Hippocampal formation (tissue), 2 donors: ENCODE measurements at places on chromosomes 2 and 18.

DNA sequence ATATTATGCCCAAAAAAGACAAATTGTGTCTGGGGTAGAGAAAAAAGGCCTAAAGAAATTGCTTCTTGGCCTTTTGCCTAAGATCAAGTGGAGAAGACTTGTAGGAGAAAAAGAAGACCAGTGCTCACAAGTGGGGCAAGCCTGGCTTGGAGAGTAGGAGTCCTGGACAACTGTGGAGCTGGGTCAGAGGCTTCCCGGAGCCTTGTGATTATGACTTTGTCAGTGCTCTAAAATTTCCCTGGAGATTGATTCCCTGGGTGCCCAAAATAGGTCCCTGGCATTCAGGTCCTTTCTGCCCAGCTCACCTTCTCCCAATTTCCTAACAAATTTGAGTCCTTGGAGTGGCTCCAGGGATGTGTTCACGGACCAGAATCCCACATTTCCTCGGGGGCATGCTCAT is 787 bp upstream of the TRIM54 start:
- no peak for DNase-seq

DNA sequence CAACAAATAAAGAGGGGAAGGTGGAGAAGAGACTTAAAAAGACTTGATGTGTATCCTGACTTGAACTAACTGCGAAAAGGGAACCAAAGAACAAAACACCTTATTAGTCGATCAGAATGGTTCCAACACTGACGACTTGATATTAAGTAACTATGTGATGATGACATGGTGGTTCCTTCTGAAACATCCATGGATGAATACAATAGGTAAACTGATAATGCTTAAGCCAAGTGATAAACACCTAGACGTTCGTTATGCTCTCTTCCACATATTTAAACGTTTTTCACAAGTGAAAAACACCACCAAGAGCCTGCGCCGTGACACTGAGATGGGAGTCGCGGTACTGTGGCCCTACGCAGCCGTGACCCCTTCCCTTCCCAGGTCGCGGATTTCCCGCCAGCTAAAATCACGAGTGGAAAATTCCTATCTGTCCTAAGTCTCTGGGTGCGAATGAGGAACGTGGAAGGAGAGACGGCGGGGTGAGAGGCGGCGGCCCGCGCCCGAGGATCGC is 797 bp downstream of the TTC32 start:
- DNase-seq = no peak

DNA sequence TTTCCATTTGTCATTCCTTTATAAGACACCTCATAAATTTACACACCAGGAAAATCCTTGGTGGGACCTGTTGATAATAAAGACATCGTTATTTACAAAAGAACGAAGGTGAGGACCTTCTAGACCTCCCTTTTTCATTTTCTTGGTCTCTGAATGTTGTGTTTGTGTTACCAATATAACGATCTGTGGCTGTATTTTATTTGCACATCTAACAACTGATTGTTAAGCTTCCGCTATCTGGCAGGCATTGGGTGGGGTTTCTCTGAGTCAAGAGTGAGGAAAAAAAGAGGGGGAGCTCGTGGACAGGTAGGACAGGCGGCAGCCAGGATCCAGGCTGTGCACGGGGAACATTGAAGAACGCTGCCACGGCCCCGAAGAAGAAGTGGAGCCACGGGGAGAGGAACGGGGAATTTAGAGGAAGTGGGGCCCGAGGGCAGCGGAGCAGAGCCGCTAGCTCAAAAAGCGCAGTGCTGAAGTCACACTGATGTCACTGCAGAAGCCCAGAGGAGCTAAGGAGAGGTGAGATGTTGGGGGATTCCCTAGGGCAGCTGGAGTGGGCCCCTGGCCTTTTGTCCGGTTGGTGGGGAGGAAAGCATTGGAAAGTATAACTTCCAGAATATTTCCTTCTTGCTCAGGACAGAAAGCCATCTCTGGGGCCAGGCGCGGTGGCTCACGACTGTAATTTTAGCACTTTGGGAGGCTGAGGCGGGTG is 20.9 kb upstream of the DNMT3A start:
- no peak for DNase-seq

- DNase-seq = no peak
Measured at GRCh38 chr18:58541146-58541788, 87.6 kb downstream of the ALPK2 start.

- no peak for DNase-seq
Measured at GRCh38 chr18:48803518-48803917, 147.2 kb downstream of the SMAD7 start.

DNA sequence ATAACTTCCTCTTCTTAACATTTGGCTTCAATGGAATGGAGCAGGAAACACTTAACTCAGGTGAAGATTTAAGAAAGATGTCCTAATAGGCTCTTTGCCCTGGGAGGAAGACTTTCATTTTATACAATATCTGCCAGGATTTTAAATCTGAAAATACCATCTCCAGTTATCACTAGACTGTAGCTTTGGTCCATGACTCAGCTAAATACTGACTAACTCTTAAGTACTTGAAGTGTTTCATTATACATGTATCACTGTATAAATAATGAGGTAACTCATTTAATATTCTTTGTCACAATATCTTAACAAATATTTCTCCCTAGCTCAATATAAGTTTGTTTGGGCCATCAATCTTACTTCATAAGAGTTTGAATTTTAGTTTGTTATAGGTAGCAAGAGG is 34.7 kb downstream of the RBKS start:
- DNase-seq = no peak

- no peak for DNase-seq
Measured at GRCh38 chr2:109129356-109129920, 433 bp downstream of the SH3RF3 start.

GRCh38 chr2:109607766-109608165 is 6.0 kb downstream of the SEPTIN10 start:
- no peak for DNase-seq

GRCh38 chr2:46770622-46771021 is 145.0 kb downstream of the MCFD2 start:
- no peak for DNase-seq

- DNase-seq = no peak
Measured at GRCh38 chr18:9982711-9983110, 68.9 kb downstream of the VAPA start.

DNA sequence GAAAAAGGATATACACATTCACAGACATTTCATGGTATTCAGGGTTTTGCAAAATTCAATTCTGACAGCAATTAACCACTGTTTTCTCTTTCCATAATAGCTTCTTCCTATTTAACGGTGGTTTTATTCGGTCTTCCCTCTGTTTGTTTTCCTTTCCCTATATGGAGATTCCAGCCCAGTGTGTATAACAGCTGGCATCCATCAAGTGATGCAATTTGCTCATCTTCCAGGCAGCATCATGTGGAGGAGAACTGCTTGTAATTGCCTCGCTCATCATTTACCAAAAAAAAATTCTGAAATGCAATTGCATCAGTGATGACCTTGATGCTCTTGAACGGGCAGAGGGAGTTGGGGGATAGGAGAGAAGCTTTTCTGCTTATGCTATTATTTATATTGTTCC is 165.9 kb upstream of the PGAP1 start:
- DNase-seq = no peak

GRCh38 chr2:216698293-216698692 is 2.9 kb upstream of the IGFBP5 start:
- DNase-seq = no peak

DNA sequence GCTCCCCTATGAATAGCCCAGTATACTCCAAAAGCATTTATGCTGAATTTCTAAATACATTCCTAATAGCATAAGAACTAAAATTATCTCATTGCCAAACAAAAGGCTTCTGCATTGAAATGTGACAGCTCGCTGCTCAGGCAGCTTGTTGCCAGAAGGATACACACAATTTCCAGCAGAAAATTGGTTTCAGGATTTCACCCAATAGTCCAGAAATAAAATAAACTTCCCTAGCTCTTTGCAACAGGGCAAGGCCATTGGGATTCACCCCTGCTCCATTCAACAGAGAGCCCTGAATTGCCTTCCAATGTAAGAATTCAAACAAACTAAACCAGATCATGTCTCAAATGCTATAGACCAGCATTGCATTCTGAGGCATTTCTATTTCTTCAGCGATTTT is 70.7 kb downstream of the RBM43 start:
- no peak for DNase-seq

- DNase-seq = no peak
Measured at GRCh38 chr2:96520231-96520630, 15.1 kb upstream of the NEURL3 start.

DNA sequence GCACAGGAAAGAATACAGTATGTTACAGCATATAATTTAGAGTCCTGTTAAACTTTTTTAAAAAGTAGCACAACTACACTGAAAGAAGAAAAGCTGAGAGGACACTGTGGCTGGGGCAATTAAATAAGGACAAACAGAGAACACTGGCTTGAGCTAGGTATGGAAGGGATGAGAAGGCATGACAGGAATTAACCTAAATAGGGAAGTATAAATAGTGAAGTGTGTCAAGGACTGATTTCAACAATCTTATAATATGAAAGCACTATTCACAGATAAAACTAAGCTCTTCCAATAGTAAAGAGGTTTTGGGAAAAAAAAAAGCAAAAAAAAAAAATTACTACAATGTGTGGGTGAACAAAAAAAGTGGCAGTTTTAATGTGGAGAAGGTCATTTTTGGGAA is 45.5 kb downstream of the PPP3R1 start:
- DNase-seq = no peak

DNA sequence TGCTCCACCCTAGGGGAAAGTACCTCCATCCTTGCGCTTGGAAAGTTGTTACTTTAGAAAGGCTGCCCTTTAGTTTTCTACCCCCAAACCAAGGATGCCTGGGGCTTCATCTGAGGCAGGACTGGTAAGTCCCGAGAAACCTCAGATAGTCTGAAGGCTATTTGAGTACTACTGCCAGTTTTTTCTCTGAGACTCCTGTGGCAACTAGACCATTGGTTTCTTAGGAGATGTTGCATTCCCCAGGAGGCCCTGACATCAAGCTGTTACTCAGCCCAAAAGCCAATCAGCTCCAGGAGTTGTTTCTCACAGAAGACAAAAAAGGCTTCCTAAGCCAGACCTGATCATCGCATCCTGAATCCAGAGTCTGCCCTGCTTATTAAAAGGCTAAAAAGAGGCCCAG is 67.2 kb downstream of the COLEC12 start:
- DNase-seq = no peak

DNA sequence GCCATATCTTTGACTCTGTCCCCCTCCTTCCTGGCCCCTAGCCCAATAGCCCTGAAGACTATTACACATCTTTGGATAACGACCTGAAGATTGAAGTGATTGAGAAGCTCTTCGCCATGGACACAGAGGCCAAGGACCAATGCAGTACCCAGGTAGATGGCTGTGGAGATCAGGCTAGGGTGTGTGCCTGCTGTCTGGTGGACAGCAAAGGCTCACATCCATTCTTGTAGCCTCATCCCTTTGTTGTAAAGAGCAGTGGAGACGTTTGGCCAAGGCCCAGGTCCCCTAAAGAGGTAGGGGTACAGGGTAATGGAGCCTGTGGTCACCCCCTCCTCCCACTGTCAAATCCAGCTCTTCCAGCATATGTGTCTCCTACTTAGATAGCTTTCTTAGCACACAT is 81.4 kb downstream of the EPAS1 start:
- no peak for DNase-seq

DNA sequence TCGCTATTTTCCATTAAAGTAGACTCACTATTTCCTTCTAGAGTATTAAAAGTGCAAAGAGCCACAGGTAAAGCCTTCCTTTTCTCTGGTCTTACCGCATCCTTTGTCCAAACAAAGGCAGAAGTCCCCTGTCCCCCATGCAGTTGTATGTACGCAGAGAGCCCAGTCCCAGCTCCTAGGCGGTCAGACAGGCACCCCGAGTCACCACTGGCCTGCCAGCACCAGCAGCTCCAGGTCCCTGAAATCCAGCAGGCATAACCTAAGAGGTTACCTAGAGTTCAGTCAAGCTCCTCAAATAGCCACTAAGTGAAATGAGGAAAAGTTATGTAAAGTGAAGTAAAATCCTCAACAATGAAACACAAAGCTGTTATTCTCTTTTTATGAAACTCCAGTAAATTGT is 60.4 kb upstream of the TWIST2 start:
- DNase-seq = no peak

DNA sequence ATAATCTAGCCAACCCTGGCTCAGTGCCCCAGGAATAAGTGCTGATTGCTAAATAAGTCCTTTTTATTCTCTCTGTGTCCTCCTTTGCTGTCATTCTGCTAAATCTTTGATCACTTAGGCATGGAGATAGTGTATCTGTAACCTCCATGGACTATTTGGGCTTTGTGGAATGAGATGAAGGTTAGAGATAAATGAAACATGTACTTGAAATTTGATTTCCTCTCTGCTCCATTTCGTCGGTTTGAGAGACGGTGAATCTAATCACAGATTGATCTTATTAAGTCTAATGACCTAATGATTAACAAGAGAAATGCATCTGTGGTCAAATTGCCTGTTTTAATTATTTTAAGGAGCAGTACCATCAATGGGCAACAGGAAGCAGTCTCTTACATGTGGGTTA is 159.2 kb downstream of the RIT2 start:
- no peak for DNase-seq

DNA sequence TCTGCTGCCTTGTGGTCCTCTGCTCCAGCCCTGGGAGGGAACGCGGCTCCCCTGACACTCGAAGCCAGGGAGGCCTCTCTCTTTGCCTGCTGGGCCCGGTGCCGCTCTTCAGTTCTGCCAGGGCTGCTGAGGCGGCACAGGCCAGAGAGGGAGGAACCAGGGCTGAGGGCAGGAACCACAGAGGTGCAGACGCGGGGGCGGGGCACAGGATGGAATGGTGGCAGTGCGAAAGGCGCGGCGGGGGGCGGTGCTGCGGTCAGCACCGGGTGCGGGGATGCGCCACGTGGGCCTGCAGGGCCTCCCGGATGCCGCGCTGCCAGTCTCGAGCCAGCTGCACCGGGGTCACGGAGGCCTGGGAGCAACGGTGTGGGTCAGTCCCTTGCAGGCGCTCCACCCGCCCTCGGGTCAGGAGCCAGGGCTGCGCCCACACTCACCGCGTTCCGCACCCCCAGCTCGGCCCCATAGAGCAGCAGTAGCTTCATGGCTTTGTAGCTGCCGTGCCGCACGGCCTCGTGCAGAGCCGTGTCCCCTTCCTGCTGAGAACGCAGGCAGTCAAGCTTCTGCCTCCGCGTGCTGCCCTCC is 4.4 kb downstream of the ANKRD23 start:
- DNase-seq = no peak

DNA sequence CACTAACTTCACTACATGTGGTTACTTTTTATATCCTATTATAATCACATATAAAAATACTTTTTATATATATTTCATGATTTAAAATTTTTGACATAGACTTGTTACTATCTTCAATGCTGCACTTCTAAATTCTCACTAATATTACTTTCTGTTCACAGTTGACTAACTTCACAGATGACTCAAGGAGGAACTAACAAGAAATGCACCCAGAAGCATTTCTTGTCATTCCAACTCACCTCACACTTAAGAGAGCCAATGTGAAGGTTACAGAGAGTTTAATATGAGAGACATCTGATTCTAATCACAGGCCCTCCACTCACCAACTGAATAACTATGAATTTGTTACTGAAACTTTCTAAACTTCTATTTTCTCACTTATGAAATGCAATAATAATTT is 399.8 kb upstream of the SLC8A1 start:
- no peak for DNase-seq

DNA sequence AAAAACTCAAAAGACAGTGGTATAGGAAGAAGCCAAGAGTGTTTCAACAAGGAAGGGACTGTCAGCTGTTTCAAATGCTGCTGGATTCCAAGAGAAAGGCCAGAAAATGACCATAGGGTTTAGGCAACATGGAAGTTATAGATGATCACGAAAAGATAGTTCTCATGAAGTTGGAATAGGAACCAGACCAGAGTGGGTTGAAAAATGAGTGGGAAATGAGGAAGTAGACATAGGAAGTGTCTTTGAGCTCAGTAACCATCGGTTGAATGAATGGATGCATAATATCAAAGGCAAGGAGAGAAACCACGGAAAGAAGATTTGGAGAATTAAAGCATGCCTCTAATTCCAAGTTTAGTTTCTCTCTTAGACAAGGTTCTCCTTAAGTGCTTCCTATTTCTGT is 1.3 kb downstream of the NCAPH start:
- no peak for DNase-seq
